ENCODE measurements at places on chromosomes 11 and 22.

DNA sequence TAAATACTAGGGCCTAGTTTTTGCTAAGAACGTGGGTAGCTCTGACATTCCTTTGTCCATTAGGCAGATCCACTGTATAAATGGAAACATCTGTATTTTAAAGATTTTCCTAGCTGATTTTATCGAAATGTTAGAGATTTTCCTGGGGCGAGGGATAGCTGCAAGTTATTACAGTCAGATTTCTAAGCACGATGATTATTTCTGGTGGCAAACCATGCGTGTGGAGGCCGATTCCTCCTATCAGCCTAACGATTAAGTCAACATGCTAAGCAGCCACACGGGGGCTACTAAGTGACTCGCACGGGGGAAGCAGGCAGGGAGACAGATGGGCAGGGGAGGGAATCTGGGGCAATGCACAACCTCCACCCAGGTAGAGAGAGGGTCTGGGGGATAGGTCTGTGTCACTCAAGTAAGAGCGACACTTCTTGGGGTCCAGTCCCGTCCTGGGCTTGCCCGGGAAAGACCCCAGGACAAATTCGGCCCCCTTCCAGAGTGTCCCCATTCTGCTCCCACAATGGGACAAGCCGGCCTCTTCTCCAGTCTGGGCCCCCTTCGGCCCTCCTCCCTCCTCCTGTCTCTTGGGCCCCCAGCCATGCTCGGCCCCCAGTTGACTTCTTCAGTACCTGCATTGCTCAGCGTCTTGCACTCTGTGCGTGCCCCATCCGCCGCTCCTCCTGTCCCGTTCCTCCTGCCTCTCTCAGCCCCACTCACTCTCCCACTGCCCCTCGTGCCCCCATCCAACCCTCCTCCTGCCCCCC, 571 bp downstream of the C11orf24 start:
- DNase-seq, result no peak

- no peak for DNase-seq
Observed at GRCh38 chr22:49705216-49705971, 122.3 kb downstream of the BRD1 start.

- peak; percentile 10 for DNase-seq
Observed at GRCh38 chr11:59102259-59102765, 4.7 kb upstream of the FAM111B start.

GRCh38 chr11:127105593-127106541, 105.3 kb upstream of the KIRREL3 start:
- DNase-seq, result no peak
